ENCODE measurements at places on chromosomes 5 and 9.

GRCh38 chr5:160269017-160269416 is 39.7 kb downstream of the FABP6 start:
- DNase-seq: peak; percentile 76

DNA sequence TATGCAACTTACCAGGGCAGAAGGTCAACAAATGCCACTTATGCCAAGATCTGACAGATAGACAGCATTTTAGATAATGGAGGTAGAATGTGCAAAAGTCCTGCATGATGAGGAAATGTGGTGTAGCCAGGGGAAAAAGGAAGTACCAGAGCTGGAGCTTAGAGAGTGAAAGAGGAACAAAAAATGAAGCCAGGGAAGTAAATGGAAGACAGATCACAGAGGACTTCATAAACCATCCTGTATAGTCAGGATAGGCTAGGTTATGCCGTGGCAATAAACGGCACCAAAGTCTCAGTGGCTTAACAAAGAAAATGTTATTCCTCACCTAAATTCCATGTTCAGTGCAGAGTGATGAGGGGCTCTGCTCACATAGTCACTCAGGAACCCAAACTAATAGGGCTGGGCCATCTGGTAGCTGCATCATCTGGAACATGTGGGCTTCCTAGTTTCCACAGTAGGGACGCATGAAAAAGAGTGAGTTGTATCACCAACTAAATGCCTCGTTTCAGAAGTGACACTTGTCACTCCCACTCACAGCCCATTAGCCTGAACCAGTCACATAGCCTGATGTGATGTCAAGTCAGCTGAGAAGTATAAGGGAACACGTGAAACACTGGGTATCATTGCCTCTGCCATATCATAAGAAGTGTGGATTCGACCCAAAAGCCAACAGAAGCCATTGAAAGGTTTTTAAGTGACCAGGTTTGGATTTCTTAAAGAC is 70.3 kb downstream of the SH3RF2 start:
- no peak for DNase-seq

- no peak for DNase-seq
Observed at GRCh38 chr5:1011226-1011631, 2.6 kb downstream of the NKD2 start.

DNA sequence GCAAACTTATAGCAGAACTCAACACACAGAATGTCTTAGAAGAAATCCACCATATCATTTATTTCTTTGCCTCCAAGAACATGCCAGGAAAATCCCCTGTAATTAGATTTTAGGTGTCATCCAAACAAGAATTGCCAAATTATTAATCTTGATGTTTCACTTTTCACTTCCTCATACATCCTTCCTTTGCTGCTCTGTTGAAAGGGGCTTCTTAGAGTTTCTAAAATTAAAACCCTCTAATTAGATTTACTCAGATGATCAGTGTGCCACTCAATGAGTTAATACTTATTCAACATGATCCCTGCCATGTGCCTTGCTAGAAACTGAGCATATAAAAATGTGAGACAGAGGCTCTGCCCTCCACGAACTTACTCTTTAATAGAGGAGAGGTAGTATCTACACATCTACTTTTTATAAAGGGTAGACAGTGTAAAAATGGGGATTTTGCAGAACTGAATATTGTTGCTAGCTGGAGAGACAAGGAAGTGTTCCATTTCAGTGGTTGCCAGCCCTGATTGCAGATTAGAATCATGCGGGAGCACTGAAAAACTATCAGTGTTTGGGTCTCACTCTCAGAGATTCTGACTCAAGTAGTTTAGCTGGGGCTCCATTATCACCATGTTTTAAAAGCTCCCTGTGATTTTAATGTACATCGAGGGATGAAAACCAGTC is 498.4 kb downstream of the TLE4 start:
- no peak for DNase-seq

DNA sequence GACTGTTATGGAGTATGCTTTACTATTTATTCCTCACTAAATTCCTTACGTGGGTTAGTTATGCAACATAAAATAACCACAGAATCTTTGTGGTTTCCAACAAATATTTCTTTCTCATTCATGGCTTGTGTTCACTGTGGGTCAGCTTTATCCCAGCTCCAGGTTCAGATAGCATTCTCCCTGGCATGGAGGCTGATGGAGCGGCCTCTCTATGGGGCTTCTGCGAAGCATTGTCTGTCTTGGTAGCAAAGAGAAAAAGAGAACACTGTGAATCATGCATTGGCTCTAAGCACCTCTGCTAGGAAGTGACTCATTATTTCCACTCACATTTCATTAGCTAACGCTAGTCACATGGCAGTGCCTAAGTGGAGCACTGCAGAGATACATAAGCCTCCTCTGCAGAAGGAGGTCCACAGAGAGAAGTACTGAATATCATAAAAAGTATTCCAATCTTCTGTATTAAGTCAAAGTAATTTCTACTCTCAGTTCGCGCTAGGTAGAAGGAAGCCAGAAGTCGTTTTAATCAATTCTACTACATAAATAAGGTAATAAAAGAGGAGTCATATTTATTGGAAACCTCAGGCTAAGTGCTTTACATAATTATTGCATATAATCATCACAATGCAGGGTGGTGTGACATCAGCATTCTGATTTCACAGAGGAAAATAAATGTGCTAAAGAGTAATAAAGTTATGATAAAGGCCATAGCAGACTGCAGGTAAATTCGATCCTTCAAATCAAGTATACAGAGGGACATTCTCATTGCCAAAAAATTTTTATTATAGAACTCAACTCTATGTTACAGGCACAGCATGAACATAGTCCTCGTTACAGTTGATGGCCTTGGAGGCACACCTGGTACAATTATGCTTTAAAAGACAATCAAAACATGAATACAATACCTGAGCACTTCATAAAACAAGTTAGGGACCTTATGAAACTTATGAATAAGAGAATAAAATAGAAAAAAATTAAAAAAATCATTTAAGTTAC is 531.1 kb downstream of the CETN3 start:
- peak; percentile 8 for DNase-seq

DNA sequence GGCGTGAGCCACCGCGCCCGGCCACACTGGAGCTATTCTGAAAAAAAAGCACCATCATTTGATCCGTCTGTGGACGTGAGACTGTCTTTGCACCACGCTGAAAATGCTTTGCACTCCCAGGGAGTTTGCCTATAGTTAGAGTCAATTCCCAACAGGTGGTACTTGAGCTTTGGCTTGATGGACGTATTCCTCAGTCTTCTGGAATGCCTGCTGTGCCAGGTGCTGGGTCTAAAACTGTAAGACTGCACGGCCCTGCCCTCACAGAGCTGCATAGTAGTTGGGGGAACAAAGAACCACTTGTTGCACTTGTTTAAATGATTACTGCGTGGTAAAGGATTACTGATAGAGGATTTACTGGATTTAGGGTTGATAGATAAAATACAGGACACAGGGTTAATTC is 3.4 kb upstream of the CCNO start:
- no peak for DNase-seq

GRCh38 chr9:72415163-72415562 is 50.2 kb upstream of the ZFAND5 start:
- no peak for DNase-seq
